ENCODE measurements at places on chromosomes 2 and 18.

DNA sequence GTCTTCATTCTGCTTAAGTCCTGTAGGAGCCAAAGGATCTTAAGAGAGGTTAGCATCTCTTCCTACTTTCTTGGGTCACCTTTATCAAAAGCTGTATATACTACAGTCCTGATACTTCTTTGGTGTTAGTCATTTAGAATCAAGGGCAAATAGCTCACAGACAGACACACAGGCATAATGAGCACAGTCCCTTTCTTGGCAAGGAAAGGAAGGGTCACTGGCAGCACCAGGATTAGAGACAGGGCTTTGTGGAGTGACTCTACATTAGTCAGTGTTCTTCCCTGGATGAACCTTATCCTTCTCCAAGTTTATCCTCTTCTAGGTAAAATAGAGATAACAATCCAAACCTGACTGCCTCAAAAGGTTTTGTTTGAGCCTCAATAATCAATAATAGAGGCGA, 40.0 kb upstream of the NCKAP5 start:
- no peak for DNase-seq

GRCh38 chr2:121235542-121235941, 49.5 kb downstream of the TFCP2L1 start:
- DNase-seq: no peak

GRCh38 chr18:36905571-36905970, 76.6 kb downstream of the KIAA1328 start:
- no peak for DNase-seq

DNA sequence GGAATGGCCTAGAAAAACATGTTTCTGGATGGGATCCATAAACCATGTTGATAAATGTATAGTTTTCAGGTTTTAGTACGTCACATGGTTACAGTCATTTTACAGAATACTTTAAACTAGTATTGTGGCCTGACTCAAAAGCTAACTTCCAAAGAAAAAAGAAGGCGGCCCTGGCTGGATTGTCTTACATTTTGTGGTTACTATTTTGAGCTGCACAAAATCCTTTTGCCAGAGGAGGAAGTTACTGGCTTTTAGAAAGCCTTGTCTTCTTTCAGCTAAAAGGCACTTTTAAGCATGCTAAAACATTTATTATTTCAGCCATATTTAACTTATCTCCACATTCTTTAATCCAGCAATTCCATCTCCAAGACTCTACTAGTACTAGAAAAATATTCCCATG, 227.9 kb downstream of the CDH2 start:
- DNase-seq: no peak

- DNase-seq: no peak
These were observed 120.0 kb downstream of the DYM start for GRCh38 chr18:49340446-49340845.

- no peak for DNase-seq
These were observed 2.3 kb upstream of the NBAS start for GRCh38 chr2:15563227-15564100.

GRCh38 chr2:218169757-218170546, 3.2 kb upstream of the CXCR1 start:
- DNase-seq: no peak

DNA sequence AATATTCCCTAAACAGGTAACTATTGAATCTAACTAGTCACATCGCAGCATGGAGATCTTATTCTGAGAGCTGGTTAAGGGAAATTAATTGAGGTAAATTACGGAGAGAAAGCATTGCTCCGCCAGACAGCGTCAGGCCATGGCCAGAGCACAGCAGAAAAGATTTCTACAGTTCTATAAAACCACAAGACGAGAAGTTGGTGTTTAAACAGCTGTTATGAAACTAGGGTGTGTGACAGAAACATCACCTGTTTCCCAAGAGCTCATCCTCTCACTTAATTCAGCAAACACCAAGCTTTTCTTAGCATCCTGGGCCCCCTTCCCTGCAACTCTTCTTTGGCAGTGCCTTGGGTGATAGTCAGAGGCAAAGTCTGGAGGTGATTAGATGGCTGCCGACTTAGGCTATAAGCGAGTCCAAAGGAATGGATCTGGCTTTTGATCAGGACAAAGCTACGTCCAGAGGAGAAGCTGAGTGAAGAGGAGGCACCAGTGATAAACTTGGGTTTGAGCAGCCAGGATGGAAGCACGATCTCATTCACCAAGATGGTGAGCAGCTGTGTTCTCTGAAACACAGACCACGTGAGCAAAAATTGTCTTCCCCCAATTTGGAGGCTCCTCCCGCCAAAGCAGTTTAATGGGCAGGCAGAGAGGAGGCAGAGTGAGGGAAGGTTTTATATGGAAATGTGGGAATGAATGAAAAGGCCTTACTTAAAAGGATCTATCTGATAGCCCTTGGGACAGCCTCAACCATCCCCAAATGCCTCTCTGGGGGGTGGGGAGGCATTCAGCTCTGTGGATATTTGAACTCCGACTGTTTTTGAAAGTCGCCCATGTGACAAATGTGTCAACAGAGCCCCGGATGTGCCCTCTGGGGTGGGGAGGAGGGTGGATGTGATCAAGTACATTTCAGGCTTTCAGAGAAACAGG, 57.8 kb downstream of the PKDCC start:
- DNase-seq: no peak

- DNase-seq: no peak
These were observed 141.4 kb upstream of the SERTAD2 start for GRCh38 chr2:64795024-64795592.

- peak; percentile 67 for DNase-seq
These were observed at the start of gene INPP5D for GRCh38 chr2:233059797-233060500. TSS of gene INPP5D (plus strand) at chr2:233060342. CDS start at chr2:233060479, 137 bp downstream.

DNA sequence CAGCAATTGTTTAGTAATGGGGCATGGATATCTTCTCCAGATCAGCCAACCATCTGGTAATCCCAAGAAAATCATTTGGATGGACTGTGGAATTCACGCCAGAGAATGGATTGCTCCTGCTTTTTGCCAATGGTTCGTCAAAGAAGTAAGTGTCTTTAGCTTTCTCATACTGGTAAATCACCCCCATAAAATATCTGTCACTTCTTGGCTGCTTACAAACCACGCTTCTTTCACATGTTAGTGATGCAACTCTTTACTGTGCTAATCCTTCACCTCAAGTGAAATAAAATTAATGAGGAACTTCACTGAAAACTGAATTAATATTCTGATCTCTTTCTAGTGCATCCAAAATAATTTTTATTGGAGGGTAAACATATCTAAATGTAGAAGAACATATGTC, 18.9 kb downstream of the CPO start:
- DNase-seq: no peak

DNA sequence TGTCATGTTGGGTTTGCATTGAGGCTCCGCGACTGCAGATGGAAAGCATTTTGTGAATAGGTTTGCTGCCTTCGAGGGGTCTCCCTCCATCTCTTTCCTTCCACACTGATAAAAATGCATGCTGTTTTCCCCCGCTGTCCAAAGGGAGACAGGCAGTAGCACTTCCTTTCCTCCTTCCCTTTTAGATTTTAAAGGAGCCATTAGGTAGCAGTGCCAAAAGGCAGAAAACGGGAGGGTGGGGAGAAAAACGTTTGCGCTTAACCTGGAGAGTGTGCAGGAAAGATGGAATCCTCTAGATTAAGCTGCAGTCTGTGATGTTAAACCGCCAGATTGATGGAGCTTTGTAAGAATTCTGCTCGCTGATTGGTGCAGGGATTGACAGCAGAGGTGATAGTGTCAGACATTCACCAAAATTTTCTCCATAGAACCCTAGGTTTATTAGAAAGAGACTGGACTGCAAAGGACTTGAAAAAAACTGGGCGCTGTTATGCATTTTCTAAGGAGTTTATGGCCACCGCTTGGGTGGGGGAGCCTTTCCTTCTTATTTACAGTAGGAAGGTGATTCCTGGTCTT, 688 bp downstream of the MAPRE2 start:
- no peak for DNase-seq

- DNase-seq: no peak
These were observed 26.1 kb upstream of the HNMT start for GRCh38 chr2:137938204-137938603.

DNA sequence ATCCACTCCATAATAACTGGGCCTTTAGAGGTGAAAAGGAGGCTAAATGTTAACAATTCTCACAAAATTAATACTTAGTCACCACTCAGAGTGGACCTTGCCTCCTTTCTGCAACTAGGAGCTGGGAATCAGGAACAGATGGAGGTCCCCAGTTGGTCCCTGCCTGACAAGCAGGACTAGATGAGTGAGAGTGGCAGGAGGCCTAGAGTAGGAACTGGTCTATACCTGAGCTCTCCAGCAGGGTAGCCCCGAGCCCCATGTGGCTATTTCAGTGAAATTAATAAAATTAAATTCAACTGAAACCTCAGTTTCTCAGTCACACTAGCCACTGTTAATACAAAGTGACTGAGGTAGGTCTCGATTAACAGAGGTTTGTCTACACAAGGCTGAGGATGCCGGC, 150.5 kb downstream of the MYO5B start:
- DNase-seq: no peak

- no peak for DNase-seq
These were observed 10.6 kb downstream of the PTPRM start for GRCh38 chr18:7577706-7578105.

GRCh38 chr18:6776188-6776587, 46.7 kb downstream of the ARHGAP28 start:
- DNase-seq: no peak

DNA sequence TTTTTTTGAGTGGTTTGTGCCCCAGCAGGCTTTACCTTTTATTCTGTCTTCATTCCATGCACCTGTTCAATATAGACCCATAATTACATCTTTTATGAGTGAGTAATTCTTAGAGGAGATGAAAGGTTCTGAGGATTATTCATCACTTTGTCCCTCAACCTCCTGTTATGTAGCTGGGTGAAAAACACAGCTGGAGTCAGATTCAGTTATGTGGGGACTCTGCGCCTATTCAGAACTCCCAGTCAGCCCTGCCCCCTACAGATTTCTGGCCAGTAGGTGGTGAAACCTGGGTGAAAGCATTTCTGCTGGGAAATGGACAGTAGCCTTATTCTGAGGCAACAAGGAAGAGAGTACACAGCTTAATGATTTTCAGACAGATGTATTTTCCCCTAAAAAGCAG, 107.8 kb downstream of the MGAT5 start:
- no peak for DNase-seq

GRCh38 chr2:124024561-124025170, 421 bp upstream of the CNTNAP5 start:
- no peak for DNase-seq

DNA sequence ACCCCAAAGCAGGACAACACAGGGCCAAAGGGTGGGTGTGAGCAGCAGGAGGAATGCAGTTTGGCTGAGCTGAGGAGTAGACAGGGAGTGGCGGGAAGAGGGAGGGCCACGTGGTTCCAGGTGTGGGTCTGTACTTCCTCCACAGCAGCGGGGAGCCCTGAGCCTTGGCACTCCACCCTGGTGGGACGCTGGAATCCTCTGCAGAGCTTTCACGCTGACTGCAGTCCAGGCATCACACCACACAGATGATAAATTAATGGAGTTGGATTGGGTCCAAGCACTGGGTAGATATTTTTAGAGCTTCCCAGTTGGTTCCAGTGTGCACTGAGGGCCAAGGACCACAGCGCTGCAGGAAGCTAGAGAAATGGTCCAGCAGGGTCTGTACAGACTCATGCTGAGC, 67.0 kb upstream of the TMEM200C start:
- DNase-seq: no peak

DNA sequence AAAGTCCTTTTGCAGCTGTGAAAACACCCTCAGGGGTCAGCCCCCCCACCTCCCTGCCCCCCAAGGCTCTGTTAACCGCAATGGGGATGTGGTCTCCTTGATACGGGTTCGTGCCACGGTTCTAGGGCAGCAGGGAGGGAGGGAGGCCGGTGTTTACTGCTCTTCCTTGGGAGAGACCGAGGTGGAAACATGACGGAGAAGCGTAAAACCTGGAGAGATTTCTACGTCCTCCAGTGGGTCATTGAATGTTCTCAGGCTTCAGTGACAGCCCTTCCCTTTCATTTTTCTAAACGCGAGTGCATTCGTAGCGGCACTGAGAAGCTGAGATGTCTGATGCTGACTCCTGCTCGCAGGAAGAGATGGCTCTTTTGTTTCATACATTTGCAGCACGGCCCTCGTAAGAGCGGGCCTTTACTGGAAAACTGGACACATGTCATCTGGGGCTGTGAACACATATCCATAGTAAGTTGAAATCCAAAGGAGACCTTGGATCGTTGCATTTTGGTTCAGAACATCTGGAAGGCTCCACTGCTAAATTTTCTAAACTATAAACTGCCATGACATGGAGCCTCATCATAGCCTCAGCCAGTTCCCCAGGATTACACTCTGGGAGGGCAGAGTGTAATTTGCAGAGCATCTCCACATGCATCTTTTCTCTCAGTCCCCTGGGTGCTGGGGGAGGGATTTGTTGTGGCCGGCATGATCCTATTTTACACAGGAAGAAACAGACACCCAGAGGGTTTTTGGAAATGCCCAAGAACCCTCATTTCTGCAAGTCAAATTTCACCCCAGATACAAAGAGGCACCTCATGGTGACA, 40.6 kb upstream of the HDAC4 start:
- no peak for DNase-seq

GRCh38 chr2:139613264-139613663, 833.1 kb upstream of the NXPH2 start:
- no peak for DNase-seq

DNA sequence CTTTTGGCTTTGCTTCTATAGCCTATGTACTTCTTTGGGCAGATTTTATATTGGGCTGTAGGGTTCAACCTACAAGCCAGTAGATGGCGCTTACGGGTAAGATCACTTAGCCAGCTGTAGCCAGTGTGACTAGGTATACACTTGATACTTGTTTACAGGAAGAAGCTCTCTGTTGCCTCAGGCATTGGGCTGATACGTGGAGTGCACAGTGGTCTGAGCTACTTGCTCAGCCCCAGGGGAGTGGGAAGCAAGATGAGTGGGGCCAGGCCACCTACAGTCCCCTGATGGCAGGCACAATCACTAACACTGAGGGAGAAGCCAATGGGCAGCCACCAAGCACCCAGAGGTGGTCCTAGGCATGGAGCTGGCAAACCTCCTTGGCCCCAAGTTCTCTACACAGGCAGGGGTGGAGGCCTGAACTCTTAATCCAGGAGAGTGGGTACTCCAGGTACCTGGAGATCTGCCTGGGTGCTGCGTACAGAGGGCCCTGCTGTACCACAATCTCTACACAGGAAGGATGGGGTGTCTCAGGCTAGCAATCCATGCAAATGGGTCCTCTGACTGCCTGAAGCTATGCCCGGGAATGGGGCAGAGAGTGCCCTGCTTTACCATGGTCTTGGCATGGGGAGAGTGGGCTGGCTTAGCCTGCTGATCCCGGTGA, 122.2 kb downstream of the NCOA1 start:
- no peak for DNase-seq

DNA sequence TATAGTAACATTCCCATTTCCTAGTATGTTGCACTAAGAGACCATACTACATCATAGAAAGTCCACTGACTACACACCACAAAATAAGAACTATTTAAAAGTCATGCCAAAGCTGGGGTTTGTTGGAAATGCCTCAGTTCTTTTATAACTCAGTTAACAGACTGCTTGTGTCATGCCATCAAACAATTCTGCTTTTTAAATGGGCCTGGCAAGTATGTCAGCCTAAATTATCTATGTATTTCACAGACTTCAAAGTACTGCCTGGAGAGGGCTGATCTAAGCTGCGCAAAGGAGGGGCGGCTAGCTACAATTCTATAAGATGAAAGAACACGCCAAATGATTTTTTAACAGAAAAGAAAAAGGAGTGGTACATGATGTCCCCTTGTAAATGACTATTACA, 49.6 kb downstream of the FARSB start:
- DNase-seq: no peak

All from tibial artery (tissue), 4 donors.